ENCODE measurements at places on chromosomes 16 and 17.

DNA sequence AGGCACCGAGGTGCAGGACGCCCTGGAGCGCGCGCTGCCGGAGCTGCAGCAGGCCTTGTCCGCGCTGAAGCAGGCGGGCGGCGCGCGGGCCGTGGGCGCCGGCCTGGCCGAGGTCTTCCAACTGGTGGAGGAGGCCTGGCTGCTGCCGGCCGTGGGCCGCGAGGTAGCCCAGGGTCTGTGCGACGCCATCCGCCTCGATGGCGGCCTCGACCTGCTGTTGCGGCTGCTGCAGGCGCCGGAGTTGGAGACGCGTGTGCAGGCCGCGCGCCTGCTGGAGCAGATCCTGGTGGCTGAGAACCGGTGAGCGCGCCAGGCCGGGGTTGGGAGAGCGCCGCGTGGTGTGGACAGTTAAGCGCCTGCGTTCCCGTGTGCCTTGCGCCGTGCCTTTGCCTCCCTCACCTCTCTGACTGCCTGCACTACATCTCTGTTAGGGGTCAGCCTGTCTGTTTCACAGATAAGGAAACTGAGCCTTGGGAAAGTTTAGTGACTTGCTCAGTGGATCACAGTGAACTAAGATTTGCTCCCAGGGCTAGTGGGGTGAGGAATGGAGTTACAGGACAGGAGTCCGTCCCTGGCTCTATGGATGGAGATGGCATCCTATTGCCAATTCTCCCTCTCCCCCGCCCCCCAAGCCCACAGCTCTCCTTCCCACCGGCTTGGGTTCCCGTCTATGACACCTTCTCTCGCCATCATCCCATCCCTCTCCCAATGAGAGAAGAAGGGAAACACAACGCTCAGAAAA lies 880 bp downstream of the SARM1 start:
- DNase-seq: no peak

DNA sequence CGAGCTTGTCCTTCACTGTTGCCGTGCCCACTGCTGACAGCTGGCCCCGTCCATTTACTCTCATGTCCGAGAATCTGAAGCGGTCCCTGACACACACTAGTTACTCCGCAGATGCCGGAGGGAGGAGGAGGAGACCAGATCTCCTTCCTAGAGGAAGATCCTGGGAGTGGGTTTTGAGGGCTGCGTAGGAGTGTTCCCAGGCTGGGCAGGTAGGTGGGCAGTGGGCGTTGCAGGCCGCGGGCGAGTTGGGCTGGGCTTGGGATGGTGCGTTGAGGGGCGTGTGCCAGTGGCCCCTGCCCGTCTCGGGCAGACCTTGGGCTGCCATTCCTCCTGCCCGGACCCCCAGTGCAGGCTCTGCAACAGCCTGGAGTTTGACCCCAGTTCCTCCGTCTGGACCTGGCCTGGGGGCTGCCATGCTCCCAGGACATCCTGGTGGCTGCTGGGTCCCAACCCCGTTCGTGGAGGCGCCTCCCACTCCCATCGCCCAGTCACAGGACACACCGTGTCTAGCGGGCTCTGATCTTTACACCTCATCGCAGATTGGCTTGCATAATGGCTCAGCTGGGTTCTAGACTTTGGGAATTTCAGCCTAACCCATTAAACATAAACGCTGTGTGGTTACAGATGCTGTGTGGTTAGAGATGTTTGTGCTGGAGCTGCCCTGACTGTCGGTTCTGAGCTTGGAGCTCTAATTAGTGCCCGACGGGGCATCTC lies 22.8 kb downstream of the CACNA1H start:
- DNase-seq: no peak

- DNase-seq: no peak
Observed at GRCh38 chr16:86631444-86631843, 53.1 kb downstream of the FOXL1 start.

DNA sequence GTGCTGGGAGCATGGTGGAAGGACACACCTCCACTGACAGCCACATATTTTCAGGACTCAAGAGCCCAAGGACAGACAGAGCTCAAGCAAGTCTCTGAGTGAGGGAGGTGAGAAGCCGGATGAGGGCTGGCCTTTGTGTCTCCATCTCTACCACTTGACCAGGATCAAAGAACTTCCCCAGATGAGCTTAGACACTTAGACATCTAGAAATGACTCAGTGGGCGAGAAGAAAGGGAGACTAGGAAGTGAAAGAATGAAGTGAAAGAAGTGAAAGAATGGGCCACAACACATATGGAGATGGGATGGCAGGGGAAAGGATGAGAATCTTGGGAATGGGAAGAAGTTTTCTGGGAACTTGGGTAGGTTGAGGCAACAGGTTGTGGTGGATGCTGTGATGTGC lies 274.9 kb upstream of the CCL2 start:
- DNase-seq: no peak

Measured in activated T-cell treated with anti-CD3 and anti-CD28 coated beads for 24 hours (primary cell).